ENCODE measurements at places on chromosomes 7 and 10.

DNA sequence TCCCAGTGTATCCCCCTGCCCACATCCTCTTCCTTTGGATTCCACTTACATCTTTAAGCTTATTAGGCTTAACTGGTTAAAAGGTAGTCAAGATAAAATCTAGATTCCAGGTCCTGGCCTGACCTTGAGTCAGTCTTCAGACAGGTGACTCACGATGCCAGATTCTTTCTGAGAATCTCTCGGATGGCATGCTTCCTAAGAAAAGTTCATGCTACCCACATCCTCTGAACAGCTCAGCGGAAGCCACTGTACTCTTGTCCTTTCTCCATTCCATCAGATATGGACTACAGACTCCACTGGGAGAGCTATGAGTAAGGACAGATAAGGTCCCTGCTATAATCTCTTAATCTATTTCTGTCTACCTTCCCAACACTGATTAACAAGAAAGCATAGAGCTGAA is 43.4 kb downstream of the DNMBP start:
- no peak for DNase-seq

- DNase-seq, result no peak
These were observed 6.9 kb downstream of the COX19 start for GRCh38 chr7:968205-969105.

- no peak for DNase-seq
These were observed 580 bp downstream of the MRPS16 start for GRCh38 chr10:73251683-73252444.

GRCh38 chr10:44058259-44058658 is 326.6 kb downstream of the CXCL12 start:
- DNase-seq, result no peak

DNA sequence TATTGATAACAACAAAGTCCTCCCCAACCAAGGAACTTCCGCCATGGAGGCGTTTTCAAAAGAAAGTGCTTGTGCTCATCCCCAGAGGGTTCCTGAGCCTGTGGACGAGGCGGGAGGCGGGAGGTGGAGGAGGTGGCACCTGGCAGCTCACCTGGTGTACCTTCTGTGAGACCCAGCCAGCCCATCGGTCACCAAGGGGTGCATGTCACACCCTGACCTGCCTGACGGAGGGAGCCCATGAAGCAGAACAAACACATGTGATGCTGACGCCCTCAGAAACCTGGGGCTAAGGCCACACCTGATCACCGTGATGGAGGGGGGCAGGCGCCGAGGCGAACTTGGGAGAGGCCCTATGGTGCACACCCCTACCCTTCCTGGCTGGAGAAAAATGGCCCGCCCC is 458.8 kb downstream of the DNAJB6 start:
- DNase-seq, result no peak

DNA sequence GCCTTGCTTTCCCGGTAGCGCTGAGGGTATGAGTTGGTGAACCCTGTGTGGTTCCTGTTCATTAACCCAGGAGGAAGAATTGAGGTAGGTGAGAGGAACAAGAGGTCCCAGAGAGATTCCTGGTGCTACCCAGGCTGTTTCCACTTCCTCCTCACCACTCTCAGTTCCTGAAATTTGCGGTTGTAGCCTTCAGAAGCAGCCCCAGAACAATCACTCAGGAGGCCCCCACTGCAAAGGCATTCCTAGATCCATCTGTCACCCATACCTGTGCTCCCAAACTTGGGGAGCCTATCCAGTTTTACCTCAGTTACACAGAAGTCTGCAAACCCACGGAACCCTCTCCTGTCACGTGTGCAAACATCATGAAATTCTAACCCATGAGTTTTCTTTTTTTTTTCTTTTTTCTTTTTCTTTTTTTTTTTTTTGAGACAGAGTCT is 9.0 kb upstream of the PIP4K2A start:
- DNase-seq, result no peak

DNA sequence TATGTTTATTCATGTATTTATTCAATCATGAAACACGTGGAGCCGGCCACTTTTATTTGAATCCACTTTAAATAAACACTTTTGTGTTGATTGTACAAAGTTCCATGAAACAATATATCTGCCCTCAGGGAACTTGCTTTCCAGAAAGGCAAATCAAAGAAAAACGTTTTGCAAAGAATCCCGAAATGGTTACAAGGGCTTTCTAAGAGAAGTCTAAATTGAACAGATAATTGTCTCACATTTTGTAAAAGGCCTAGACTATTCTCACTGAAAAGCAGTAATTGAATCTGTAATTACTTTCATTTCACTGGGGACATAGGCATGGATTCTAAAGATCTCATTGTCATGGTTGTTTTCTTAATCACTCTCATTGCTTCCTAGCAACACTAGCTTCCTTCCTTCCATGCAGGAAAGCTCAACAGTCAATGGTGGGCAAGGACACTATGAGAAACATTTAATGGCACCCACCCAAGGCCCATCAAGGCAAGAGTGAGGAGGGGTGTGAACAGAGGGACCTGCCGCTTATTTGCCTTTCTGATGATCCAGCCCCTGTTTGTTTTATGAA is 622.4 kb upstream of the C7orf33 start:
- DNase-seq, result no peak

GRCh38 chr7:117145333-117145732 is 177.5 kb downstream of the WNT2 start:
- no peak for DNase-seq

DNA sequence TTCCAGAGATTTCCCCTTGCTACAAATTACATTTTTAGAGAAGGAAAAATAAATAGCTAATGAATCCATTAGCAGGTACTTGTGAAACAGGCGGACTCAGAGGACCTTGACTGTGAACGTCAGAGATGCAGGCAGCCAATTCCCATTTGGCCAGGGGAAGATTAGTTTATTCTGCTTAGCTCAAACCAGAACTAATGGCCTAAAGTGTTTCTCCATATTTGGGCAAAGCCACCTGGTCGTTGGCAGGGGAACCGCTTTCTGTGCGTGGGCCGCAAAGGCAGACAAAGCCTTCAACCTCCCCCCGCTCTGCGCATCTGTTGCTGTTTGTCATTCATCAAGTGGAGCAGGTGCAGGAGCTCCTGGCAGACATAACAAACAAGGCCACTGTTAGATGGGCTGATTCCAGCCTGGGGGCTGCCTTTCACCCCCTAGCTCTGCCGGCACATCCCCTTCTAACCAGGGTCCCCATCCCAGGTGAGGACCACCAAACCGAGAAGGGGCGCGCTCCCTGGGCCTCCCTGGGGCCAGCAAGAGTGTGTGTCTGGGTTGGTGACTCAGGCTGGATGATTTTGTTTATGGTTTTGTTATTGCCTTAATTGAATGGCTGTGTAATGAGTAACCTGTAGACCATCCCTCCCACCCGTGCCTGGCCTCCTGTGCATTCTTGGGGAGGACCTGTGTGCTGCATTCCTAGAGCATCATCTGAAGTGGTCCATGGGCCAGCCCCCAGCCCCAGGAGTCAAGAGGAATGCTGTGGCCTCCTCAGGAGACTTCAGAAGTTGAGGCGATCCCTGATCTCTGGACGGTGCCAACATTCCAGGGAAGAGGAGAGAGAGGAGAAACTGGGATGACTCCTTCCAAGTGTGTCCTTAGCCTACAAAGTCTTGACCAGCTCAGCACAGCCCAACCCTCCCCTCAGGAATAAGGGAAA is 14.5 kb upstream of the CPA1 start:
- DNase-seq, result peak; percentile 22

- no peak for DNase-seq
These were observed 440.6 kb upstream of the LRRN3 start for GRCh38 chr7:110650328-110650727.

DNA sequence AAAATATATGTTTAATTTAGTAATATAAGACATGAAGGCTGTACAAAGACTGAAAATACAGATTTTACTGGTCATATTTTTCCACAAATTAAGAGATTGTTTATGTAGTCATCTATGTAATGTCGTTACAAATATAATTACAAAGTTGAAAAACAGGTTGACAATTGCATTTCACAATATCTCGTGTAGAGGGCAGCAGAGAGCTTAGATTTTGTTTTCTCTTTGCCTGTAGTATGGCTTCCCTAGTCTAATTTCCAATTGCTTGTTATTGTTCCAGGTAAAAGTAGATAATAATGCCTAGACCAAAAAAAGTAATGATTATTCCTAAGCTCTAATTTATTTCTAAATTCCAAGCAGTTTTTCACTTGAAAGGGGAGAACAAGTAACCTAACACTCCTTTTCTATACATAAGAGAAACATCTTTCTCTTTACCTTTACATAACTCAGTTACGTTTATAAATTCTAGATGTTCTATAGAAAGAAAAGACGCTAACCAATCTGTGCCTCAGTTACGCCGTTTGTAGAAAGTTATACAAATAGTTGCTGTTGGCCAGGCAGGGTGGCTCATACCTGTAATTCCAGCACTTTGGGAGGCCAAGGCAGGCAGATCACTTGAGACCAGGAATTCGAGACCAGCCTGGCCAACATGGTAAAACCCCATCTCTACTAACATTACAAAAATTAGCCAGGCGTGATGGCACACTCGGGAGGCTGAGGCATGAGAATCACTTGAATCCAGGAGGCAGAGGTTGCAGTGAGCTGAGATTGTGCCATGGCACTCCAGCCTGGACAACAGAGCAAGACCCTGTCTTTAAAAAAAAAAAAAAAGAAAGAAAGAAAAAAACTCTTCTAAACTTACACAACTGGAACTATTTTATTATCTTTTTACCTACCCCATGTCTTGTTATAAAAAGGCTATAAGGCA is 30.0 kb downstream of the NET1 start:
- DNase-seq, result peak; percentile 69

DNA sequence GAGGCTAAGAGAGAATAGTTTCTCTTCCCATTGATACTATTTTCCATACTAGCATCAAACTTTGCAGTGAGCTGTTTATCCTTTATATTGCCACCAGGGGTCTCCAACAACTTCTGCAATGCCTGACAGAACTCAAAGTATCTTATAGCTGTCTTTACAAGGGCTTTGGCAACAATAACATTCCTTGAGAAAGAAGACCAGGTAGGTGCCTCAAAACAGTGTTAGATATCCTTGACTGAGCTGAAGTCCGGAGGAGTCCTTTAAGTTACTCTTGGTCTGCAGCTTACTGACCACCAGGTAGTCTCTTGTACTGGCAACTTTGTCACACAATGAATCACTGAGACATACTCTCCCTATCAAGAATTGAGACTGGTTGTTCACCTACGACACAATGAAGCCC is 30.0 kb upstream of the TES start:
- peak; percentile 47 for DNase-seq

GRCh38 chr7:68550635-68551034 is 1047.6 kb upstream of the AUTS2 start:
- DNase-seq, result no peak

DNA sequence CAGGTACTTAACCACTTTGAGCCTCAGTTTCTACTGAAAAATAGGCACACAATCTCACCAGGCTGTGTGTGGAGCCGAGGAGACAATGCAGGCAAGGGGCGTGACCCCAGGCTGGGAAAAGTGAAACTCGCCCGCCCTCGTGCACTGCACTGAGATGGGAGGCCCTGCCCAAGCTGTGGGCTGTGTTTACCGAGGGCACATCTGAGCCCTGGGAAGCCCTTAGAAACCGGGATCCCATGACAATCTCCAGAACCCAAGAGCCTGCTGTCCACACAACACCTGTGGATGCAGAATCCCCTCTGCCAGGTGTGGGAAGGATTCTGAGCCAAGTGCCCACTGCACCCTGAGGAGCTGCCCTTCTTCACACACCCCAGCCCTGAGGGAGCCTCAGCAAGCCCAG is 198.3 kb downstream of the GRID1 start:
- no peak for DNase-seq

GRCh38 chr7:100573691-100574361 is at the start of gene SAP25:
SAP25 (minus strand) TSS chr7:100573900; CDS start chr7:100573742, 158 bp downstream.
- no peak for DNase-seq

DNA sequence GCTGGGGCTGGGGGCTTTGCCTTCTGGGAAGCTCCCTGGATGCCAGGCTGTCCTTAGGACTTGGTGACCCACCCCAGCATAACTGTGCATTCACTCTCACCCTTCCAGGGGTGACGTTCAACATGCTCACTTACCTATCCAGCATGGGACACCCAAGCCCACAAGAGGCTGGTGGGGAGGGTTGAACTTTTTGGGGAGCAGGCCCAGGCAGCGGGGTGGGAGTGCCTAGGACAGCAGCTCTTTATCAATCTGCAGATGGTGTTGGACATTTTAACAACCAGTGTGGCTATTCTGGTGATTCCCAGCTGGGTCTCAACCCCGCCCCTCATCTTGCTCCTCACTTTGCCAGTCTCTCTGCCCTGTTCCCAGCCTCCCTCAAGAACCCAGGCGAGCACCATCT is 86.4 kb downstream of the CDH23 start:
- no peak for DNase-seq

DNA sequence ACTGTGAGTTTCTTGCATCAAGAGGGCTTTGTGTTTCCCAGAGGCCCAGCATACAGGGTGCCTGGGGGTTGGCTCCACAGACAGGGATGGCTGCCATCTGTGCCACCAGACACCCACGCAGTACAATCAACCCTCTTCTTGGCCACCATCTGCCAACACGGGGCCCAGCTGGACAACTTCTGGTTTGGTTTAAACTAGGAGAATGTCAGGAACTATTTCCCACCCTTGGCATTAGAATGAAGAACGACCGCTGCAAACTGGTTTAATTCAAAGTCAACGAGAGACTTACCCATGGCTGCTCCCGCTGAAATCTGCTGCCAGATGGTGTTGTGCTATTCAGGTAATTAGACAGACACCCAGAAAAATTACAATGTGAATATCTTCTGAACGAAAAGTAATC is 27.8 kb downstream of the NMT2 start:
- no peak for DNase-seq

- DNase-seq, result no peak
These were observed 26.0 kb upstream of the ZNF273 start for GRCh38 chr7:64876792-64877713.

- DNase-seq, result no peak
These were observed 171.3 kb upstream of the GHITM start for GRCh38 chr10:83968052-83968451.

GRCh38 chr7:136657482-136657921 is 210.9 kb upstream of the CHRM2 start:
- no peak for DNase-seq

DNA sequence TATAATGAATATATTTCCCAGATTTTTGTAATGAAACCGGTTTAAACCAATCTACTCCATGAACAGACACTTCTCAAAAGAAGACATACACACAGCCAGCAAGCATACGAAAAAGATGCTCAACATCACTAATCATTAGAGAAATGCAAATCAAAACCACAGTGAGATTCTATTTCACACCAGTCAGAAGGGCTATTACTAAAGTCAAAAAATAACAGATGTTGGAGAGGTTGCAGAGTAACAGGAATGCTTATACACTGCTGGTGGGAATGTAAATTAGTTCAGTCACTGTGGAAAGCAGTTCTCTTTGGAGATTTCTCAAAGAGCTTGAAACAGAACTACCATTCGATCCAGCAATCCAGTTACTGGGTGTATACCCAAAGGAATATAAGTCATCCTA is 240.7 kb downstream of the TSPAN12 start:
- DNase-seq, result no peak

GRCh38 chr10:33279811-33280602 is 54.5 kb downstream of the NRP1 start:
- no peak for DNase-seq

DNA sequence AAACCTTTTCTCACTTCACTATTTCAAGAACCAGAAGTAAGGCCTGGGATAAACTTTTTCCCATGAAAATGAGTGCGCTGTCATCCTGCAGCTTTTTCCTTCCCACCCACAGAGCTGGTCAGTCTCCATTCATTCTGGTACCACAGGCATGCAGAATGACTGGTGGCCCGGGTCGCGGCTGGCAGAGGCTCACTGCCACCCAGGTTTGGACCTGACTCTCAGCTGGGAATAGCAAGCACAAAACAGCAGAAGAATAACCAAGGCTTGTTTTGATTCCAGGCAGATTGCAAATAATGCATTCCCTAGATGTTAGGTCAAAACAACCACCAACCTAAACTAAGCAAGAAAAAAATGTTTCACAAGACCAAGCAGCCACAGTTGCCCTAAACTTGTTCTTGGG is 190.5 kb upstream of the NRP1 start:
- DNase-seq, result no peak
